ENCODE measurements at places on chromosomes 3 and 15.

DNA sequence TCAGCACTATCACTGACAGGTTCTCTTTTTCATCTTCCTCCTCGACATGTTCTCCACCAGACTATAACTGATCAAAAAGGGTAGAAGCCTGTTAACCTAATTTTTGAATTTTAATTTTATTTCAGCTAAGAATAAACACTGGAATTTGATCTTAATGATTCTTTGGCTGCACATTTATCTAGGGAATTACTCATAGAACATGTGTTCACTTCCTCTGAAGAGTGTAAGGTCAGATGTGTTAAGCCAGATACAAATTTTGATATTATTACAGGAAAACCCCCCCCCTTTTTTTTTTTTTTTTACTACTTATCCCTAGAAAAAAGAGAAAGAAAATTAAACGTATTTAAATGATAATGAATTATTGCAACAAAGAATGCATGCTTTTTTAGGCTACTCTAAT, 15.0 kb downstream of the DCBLD2 start:
- DNase-seq = no peak

DNA sequence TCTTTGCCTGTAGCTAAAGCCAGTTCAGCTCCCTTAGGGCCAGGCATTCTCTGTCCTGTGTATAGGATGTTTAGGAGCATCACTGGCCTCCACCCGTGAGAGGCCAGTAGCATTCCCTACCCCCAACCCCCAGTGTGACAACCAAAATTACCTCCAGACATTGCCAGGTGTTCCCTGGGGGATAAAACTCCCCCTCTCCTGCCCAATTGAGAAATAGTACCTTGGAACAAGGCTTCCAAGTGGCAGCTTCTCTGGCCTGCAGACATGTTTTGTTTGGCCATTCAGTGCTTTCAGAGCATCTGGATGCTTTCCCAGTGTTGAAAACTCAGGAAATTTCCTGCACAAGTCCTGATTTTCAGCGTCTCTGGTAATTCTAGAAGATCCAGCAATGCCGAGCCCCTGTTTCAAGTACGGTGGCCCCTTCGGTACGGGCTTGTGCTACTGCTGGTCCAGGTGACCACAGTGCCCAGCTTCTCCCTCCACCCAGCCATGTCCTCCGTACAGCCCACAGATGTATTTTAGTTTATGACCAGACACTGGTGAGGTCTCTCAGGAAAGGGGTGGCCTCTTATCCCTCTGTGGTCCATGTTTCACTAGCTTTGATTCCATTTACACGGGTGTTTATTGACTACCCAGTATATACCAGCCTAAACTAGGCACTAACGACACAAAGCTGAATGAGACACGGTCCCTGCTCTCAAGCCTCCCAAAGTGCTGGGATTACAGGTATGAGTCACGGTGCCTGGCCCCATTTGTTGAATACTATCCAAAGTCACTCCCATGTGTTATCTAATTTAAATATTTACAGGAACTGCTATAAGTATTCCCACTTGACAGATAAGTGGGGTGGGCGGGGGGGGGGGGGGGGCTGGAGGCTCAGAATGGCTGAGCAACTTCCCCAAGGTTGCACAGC, 125.4 kb upstream of the RAD18 start:
- no peak for DNase-seq

DNA sequence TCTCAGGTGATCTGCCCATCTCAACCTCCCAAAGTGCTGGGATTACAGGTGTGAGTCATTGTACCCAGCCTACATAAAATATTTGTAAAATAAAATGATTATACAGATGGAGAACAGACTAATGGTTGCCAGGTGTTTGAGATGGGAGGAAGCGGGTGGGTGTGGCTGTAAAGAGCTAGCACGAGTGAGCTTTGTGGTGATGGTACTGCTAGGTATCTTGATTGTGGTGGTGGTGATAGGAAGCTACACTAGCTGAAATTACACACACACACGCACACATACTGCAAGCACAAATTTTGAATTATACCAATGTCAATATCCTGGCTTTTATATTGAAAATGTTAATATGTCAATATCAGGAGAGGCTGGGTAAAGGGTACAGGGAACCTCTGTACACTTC, 5.4 kb downstream of the PGPEP1L start:
- DNase-seq = no peak

DNA sequence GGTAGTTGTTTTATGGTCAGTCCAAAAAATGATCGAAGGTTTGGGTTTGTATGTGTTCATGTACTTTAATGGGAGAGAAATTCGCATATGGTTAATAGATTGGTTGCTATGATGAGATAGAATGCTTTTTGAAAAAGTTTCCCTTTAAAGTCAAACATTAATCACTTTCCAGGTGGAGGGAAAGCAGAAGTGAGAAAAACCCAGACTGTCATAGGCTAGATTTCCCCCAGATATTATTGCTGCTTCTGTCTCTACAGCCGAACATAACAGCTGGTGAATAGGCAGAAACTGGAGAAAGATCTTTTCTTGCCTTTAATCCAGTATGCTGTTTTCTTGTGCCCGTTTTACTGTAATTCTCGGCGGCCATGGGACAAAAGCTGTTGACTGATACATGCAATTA, 287.6 kb downstream of the SOX2 start:
- no peak for DNase-seq

DNA sequence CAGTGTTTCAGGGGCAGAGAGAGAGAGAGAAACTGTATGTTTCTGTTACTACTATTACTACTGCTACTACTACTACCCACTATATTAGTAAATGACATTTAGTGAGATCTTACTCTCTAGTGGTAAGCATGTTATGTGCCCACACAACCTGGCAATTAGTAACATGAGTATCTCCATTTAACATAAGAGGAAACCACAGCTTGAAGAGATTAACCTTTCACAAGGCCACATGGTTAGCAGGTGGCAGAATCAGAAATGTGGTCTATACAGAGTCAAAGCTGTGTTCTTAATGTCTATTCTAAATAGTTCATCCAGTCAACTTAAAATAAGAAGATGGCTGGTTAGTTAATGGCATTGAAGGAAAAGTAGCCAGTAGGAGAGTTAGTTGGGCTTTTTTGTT, 961.6 kb downstream of the MCTP2 start:
- no peak for DNase-seq

- DNase-seq = no peak
Measured at GRCh38 chr15:41856262-41856661, 17.6 kb downstream of the PLA2G4B start.

- DNase-seq = no peak
Measured at GRCh38 chr3:119965692-119966091, 128.6 kb downstream of the GSK3B start.

GRCh38 chr3:148992027-148992634, 791 bp downstream of the GYG1 start:
- DNase-seq = no peak

DNA sequence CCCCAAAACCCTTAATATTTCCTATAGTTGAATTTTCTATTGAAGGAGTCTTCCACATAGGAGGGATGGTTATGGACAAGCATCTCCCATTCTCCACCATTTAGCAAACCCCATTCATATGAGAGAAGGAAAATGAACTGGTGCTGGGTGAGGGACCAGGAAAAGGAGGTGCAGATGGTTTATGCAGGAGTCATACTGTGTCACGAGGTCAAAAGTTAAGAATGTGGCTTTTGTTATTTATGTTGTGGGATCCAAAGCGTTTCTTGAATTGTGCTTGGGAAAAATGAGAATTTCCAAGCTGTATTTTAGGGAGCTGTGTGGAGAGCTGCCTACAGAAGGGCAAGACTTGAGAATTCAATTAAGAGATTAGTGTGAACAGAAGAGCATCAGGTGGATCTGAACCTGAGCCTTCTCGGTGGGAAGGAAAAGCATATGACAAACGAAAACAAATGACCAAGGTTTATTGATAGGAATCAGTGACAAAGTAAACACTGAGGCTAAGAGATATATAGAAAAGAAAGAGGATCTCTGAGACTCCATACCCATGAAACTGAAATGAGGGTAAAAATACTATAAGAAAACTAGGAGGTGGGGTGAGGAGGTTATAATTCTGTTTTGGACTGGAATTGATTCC, 473.3 kb upstream of the NR2F2 start:
- DNase-seq = no peak

- DNase-seq = peak; percentile 58
Measured at GRCh38 chr3:46184469-46184868, 23.6 kb downstream of the CCR1 start.
